ENCODE measurements at places on chromosomes 7 and 10.

GRCh38 chr10:95389982-95390381 is 99.2 kb upstream of the PDLIM1 start:
- DNase-seq = no peak

DNA sequence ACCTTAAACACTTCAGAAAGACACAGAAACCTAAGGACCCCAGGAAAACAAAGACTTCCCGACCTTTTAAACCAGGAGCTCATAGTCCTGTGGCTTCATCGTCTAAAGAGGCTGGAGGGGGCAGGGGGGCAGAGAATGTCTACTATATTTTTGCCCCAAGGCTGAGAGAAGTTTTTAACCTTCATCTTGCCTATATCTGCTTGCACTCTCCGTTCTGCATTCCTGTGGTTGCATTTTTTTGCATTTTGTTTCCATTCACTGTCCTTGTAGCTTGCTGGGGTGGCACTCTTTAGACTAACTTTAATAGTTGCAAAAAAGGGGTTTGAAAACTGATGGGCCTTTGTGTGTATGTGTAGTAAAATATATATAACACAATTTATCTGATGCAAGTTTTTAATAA is 23.7 kb downstream of the PRKAR2B start:
- DNase-seq = no peak

DNA sequence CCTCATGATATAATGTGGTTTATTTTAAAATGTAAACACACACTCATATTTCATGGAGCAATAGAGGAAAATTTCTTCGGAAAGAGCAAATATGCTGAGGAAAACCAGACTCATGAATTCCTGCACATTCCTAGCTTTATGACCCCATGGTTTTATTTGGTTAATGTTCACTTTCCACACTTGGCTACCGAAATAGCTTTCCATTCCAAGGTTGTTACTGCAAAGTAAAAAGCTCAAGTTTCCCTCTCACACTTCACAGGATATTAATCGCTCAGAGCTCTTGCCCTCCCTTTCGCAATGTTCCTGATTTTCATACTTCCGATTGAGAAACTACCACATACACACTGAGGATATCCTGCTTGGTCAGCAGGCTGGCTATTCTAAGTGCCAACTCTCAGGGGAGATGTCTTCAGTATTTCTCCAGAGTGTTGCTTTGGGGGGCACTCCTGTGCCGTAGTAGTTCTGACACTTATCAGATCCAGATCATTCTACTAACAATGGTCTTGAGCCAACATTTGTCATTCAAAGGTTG is 77.5 kb upstream of the STEAP1B start:
- DNase-seq = no peak

- no peak for DNase-seq
Measured at GRCh38 chr10:104931612-104932134, 290.6 kb downstream of the SORCS3 start.

DNA sequence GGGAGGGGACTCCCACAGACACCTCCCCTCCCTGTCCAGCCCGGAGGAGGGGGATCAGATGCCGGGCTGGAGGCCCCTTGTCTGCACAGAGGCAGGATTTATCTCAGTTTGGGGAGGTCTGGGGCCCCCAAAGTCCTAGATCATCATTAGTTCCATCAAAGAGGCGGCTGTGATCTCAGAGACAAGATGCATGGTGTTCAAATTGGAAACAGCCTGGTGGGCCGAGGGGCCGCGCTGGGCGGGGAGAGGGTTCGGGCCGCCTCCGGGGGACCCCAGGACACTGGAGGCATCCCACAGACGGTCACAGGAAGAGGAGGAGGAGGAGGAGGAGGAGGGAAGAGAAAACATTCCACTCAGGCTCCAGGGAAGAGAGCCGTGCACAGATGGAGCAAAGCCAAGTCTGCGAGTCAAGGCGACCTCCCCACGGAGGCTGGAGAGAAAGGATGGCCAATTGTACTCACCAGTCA is 69.5 kb upstream of the CUX1 start:
- no peak for DNase-seq

DNA sequence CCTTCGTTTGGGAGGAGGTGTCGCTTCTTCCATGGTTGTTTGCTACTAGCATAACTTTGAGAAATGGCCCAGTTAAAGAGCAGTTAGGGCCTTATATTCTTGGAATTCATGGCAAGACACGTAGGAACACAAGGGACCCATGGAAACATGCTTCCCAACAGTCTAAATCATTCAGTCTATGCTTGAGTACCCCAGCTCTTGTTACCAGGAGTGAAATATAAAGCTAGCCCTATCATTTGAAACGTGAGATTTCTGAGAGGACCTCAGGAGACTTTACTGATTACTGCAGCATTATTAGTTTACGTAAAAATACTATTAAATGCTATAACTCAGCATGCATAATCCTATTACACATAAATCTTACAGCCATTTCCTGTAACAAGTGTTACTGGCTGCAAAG is 328.6 kb upstream of the CDC14C start:
- no peak for DNase-seq

GRCh38 chr7:98423043-98423442 is 22.2 kb upstream of the BAIAP2L1 start:
- DNase-seq = no peak

DNA sequence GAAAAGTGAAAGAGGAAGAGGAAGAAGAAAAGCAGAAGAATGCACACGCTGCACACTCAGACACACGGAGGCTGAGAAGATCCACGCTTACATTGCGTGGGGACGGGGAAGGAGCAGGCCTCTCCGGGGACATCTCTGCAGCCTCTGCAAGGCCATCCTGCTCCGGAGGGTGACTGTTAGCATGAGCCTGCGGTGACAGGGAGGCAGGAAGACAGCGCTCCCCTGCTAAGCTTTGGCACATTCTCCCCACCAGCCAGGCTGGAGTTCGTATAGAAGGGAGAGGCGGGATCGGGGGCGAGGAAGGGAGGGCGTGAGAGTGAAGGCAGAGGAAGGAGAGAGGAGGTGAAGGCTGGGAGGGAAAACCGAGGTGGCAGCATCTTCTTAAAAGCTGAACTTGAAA is 366.0 kb upstream of the SHH start:
- DNase-seq = no peak

- no peak for DNase-seq
Measured at GRCh38 chr7:18290865-18291264, 204.7 kb upstream of the HDAC9 start.

GRCh38 chr7:36400036-36400435 is 10.4 kb downstream of the ANLN start:
- no peak for DNase-seq

DNA sequence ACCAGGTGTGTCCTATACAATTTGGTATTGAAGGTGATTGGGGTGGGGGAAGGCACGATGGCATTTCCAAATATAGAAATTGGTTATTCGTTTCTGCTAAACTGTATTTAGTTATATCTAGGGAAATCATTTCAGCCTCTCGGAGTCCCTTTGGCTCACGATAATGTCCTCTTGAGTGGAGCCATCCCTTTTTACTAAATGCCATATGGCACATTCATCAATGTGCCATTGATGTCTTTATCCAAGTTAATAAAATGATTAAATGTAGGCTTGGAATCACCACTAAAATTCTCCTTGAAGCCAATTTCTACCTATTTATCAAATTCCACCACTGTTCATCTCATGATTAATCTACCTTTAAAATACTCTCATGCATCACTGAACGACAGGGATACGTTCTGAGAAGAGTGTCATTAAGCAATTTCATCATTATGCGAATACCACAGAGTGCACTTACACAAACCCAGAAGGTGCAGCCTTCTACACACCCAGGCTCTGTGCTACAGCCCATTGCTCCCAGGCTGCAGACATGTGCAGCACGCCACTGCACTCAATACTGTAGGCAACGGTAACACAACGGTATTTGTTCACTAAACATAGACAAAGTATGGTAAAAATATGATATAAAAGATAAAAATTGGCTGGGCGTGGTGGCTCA is 219.2 kb upstream of the C7orf33 start:
- DNase-seq = no peak

- DNase-seq = no peak
Measured at GRCh38 chr7:48505051-48505450, 333.8 kb downstream of the ABCA13 start.

DNA sequence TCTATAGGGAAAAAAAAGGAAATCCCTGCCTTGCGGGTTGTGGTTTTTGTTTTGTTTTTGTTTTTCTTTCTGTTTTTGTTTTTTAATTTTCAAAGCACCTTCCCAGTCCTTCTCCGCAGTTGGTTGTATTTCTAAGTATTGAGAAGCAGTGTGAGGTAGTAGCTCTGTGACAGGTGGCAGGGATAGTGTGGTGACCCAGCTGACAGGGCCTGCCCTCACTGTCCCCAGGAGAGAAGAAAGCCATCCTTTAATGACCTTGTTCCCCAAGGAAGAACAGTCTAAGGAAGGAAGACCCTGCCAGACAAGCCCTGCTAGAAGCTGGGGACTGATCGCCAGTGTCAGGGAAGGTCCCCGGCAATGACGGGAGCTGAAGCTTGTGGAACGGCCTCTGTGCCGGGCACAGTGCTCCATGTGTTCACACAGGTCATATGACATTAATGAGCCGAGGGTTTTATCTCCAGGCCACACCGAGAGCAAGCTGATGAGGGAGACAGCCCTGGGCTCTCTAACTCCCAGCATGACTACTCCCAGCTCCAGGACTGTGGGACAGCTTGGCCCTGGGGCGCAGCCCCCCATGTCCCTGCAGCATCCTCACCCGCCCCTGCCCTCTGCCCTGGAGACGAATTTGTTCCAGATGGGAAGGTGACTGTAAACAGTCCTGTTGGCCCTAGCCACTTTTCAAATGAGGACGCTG is 69.0 kb upstream of the LRRC18 start:
- DNase-seq = no peak

GRCh38 chr7:50812841-50813475 is 30.3 kb upstream of the GRB10 start:
- DNase-seq = no peak

DNA sequence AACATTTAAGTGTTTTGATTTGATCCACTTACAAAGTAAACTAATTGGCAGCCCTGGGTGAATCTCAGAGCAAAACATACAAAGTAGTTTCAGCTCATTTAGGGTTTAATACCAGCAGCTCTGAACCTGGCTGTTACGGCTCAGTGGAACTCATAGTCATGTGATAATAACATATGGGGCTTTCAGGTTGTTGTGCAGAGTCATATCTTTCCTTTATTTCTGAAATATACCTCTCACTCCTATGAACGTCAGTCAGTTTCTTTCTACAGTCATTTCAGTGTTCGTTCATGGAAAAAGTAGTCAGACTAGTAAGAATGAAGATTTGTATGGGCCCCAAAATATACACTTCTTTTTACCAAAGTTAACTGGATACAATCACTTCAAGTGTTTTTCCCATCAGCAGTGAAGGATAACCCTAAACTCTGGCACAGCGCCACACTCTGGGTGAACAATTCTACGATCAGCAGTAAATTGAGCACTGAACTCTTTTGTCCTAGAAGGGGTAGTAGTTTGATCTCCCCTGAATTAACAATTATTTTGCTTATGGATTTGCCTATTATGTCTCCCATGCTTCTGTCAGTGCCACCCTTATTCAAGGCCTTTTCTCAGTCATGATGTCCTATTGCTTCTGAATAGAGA is 218.6 kb downstream of the THSD7A start:
- DNase-seq = no peak

DNA sequence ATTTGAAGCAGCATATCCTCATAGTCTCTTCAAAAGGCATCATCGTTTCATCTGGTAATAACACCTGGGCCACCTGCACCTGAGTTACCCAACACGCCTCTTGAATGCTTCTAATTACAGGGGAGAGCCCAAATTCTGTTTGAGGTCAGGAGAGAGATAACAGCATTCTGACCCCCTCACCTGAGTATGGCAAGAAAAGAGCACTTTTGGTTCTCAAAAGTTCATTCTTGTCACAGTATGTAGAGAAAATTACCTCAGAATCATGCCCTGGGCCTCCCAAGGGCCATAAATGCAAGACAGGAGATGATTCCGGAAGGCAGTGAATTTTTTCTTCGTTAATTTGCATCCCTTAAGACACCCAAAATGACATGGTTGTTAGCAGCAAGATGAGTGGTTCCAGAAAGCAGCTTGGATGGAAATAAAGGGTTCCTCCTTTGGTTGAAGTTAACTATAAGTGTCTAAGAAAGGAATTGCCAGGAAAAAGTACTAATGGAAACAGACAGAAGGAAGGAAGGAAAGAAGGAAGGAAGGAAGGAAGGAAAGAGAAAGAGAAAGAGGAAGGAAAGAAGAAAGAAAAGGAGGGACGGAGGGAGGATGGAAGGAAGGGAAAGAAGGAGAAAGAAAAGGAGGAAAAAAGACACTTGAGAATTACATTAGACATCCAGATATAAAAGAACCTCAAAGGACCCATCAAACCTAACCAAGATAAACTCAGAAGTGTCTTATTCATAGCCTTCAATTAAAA is 228.4 kb upstream of the RHOBTB1 start:
- no peak for DNase-seq

- DNase-seq = no peak
Measured at GRCh38 chr10:100979791-100980272, 7.5 kb downstream of the MRPL43 start.

- no peak for DNase-seq
Measured at GRCh38 chr10:73485320-73485719, 10.5 kb downstream of the PPP3CB start.

DNA sequence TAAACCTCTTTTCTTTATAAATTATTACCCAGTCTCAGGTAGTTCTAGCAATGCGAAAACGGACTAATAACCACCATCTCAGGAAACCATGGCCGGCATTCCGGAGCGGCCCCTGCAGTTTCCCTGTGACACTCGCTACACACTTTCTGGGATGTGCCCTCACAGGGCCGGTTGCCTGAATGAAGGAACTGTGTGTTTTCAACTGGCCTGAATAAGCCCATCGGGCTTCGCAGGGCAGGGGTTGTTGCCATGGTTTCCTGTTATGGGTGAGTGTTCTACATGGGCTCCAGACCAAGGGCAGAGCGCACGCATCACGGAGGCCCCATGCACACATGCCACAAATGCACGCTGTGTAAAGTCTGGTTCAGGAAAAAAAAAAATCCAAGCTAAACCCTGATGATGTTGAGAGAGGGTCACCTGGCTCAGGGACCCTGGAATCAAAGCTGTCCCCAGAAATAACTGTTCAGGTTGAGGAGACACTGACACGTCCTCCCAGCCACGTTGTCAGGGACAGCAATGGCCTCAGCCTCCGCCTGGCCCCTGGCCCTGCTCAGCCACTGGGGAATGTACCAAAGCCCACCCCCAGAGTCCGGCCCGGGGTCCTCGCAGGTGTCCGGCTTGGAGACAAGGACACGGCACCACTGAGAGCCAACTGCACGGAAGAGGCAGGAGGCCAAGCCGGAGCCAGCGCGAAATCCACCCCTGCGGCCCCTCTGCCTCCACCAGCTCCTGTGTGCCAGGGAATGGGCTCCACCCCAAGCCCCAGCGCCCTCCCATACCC is 47.9 kb downstream of the STK32C start:
- DNase-seq = no peak

Data from stimulated activated CD8-positive, alpha-beta memory T cell treated with anti-CD3 and anti-CD28 coated beads, Interleukin-15, amount 100 ng/mL, for 24 hours (primary cell).